Muscle of back (tissue), 13 donors: ENCODE measurements at places on chromosomes 11 and 22. TPM values are rescaled to one million over a fixed set of nuclear protein-coding genes. Genes with fewer than 3 reads are reported as not detected.

DNA sequence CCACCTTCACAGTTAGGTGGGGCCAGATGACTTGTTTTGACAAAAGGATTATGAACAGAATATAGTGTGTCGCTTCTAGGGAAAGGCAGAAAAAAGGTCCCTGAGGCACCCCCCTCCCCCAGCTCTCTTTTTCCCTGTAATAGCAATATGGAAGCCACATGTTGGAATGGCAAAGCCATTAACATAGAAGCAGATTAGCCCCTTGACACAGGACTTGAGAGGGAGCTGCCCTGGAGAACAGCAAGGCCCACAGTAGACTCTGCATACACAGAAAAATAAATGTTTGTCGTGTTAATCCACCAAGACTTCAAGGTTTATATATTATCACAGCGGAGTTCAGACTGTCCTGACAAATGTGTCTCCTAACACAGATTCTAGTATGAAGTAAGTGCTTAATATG, 1222.9 kb downstream of the LRRC4C start:
- DNase-seq, result no peak

DNA sequence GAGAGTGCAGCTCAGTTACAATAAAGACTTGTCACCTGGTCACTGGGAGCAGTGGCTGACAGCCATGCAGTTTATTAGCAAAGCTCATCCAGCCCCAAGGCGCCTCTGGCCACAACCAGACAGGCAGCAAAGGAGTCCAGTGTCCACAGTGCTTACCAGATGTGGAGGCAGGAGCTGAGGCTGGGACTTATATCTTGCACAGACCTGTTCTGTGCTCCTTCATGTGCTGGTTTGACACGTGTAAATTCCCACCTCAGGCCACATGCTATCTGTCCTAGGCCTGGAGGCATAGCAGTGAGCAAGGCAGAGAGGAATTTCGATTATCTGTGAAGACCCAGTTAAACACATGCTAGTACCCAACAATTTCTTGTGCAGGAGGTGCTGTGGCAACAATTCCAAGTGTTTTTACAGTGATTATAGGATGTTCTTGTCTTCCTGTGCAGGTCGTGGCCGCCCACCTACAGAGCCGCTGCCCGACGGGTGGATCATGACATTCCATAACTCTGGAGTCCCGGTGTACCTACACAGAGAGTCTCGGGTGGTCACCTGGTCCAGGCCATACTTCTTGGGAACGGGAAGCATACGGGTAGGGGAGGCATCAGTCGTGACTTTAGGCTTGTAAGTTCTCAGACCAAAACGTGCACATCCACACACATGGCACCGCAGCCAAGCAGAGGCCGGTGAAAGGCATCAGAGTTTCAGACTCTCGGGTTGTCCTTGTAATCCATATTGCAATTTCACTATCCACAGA, 9.4 kb downstream of the DGCR8 start:
- DNase-seq, result no peak

LRRC10B gene
- polyA plus RNA-seq, result 0.21 TPM

- peak; percentile 7 for DNase-seq
These were observed 110.2 kb downstream of the ANO3 start for GRCh38 chr11:26442131-26442530.

GRCh38 chr11:61480261-61480993, 28.1 kb upstream of the LRRC10B start:
- no peak for DNase-seq

CALCA gene
- not detected for polyA plus RNA-seq

DNA sequence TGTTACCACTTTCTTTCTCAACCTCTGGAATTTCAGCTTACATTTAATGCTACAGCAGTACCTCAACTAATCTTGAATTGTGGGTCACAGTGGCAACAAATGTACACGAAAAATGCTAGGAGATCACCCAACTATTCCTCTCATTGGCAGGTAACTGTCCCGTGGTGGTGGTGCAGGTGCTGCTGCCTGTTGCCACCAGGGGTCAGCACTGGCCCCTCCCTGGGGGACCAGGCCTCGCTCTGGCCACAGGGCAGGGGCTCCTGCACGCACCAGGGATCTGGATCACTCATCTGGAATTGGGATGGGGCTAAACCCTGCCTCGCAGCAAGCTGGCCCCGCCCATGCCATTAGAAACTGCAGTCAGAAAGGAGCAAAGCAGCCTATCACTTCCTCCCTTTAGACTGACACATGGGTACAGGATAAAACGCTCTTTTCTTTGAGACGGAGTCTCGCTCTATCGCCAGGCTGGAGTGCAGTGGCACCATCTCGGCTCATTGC, 6.9 kb upstream of the POLDIP3 start:
- DNase-seq, result peak; percentile 73

DNA sequence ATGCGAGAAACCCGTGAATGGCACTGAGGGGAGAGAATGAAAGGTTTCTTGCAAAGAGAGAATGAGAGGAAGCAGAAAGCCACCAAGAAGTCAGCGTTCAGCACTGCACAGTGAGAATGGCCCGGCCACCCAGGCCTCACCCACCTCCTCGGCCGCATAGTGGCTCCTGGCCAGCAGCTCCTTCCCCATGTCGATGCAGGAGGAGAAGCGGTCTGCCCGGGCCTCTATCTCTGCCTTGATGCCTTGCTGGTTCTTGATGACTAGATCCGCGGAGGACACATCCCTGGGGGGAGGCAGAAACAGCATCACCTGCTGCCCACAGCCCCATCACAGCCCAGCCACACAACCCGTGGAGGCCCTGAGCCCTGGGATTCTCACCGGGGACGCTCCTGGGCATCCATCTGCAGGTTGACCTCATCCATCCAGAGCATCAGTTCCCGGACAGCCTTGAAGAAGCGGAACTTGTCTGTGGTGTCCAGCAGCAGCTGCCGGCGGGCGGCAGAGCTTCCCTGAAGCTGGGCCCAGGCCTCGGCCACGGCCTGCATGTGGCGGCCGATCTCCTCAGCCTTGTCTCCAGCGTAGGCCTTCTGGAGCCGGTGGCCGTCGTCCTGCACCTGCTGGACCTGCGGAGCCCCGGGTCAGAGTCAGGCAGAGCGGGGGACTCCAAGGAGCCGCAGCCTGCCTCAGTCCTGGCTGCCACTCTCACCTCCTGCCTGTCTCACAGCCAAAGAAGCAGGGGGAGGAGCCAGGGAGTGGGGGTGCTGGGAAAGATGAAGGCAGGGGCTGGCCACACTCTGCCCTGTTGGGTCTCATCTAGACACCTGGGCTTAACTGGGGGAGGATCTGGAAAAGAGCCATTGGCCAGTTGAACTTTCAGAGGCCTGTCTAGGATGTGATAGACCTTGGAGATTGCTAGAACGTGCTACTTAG, 12.2 kb upstream of the RBM4B start:
- no peak for DNase-seq

DNA sequence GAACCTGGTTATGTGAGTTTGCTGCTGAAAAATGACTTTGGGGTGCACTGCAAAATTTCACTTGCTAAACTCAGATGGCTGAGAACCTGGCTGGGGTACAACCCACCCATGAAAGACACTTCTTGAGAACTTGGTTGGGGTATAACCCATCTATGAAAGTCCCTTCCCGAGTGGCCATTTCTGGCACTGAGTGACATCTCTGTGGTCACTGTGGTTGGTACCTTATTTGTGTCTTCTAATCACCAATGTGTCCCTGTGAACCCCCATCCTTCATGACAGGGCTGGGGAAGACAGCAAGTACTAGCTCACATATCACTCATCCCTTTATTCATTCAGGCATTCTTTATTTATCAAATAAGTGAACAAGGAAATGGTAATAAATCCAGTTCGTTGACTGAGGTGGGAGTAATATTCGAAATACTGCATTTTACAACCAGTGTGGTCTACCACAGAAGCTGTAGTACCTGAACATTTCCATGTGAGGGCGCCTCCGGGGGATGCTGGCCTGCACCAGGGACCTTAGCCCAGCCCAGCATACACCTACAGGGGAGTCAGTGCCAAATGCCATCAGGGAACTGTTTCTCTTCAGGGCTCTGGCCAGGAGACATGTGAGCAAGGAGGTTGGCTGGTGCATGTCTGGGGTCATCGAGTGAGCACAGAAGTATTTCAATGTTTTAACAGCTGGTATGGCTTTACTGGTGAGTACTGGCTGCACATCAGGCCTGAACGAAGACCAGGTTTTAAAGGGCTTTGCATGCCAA, 122.1 kb downstream of the CSNK2A3 start:
- DNase-seq, result no peak

GRCh38 chr11:22130462-22131053, 62.3 kb upstream of the ANO5 start:
- DNase-seq, result no peak

DNA sequence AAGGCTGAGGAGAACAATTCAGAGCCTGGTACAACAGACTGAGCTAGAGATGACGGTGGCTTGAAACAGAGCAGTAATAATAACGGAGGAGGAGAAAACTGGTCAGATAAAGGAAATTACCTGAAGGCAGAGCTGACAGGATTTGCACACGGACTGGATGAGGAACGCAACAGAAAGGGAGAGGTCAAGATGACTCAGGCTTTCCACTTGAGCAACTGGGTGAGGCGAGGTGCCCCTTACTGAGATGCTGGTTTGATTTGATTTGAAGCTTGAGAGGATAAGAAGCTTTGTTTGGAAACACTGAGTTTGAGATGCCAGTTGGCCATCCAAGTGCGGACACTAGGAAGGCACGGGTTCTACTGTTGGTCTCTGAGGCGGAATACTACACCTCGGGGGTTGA, 35.4 kb upstream of the NRIP3 start:
- DNase-seq, result no peak

DNA sequence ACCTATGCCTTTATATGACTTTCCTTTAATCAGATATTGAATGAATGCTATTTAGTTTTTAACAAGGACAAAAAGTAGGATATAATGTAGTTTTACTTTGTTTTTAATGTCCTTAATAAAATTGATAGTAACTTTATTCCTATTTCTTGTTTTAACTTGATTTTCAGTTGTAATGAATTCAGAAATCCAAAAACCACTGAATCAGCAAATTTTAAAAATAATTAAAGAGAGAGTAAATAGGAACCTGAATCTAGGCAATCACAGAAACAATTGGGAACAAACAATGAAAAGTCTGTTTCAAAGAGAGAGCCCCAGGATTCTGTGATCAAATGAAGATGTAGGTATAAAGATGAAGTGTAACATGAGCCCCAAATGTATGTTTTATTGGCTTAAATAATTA, 556.0 kb downstream of the LUZP2 start:
- no peak for DNase-seq

DNA sequence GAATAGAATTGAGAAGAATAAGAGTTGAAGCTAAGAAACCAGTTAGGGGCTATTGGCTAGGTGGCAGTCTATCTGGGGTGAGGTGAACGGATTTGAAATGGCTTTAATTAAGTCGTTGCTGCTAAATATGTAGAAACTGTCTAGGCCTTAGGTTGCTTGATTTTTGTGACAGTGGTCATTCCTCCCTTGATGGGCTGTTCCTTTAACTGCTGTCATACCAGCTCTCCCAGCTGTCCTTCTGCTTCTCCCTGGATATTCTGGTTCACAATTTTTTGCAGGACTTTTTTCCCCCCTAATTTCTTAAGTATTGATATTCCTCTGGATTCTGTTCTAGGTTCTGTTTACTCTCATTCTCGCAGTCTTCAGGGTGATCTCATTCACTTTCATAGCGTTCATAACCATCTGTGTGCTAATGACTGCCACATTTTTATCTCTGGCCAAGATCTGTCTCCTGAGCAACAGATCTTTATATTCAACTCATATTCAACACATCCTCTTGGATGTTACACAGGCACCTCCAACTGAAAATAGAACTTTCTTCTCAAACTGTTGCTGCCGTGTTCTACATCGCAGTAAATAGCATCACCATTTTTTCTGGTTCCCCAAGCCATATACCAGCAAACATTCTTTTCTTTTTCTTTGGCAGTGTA, 134.1 kb downstream of the UVRAG start:
- peak; percentile 80 for DNase-seq

GRCh38 chr11:11931461-11932055, 76.9 kb downstream of the DKK3 start:
- DNase-seq, result peak; percentile 52

DNA sequence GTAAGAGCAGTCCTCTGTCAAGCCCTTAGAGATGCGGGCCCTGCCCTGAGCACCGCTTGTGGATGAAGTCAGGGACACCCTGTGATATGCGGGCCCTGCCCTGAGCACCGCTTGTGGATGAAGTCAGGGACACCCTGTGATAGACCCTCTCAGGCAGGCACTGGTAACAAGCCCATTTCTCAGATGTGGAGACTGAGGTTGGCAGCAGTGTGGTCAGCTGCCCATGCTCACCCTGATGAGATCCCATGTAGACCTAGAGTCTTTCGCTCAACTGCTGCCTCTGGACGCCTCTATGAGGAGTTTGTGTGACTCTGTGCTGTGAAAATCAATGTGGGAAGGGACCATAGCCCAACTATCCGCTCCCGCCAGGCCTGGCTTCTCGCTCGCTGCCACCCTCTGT, 58.8 kb upstream of the FADD start:
- DNase-seq, result no peak

FGF19 gene
- 1.1 TPM for polyA plus RNA-seq

- DNase-seq, result no peak
These were observed 48.8 kb downstream of the TRIM44 start for GRCh38 chr11:35711173-35711910.

MPPED2 gene
- polyA plus RNA-seq, result 5.9 TPM

TYR gene
- polyA plus RNA-seq, result 1.1 TPM

DNA sequence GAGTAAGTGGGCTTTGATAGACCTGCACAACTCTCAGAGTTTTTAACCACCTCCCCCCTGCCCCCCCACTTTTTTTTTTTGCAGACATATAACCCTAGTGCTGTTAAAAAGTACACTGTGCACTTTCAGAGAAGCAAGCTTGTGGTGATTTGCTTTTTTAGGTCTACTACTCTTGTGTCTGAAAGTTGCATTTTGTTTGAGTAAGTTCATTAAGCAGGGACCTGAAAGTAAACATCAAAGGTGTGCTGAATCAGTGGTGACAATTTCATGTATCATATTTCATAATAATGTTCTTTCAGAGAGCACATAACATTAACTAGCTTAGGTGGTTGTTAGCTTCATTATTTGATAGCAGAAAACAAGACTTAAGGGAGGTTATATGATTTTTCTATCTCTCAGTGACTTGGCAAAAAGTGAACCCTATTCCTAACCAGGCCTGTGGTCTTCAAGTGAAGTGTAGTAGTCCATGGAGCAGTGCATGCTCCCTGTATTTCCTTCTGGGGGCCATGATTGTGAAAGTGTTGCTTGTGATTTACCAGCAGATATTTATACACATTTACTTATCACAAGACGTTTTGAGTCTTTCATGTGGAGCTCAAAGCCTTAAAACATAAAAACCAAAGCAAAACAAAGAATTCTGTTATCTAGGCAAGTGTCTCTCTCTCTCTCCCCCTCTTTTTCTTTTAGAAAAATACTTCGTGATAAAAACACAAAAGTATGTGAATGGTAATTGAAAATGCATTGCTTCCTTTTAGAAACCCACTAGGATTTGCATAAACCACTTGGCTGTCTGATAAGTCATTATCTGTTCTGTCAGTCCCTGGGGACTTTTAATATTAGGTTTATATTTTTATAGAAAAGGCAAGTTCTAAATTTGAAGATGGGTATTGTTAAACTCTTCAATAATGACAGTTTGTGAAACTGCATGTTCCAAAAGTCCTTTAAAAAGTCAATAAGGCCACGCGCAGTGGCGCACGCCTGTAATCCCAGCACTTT, 7.5 kb upstream of the RAG2 start:
- DNase-seq, result no peak

DNA sequence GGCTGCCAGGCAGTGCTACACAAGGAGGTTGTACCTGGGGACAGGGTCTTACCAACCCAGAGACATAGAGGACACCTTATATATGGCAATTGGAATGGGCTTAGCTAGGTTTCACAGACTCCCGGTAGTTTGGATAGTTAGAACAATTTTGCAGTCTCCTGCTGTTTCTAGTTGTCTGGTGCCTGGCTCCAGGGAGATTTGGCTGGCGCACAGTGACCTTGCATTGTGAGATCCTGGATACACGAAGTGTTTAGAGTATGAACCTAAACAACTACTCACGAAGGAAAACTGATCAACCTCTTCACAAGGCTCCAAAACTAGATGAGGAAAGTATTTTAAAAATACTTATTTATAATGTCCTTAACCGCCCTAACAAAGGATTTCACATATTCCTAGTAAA, 614.7 kb downstream of the FAM181B start:
- no peak for DNase-seq
